ENCODE measurements at places on chromosomes 3 and 15.

- DNase-seq, result no peak
These were observed 334.8 kb downstream of the PLCL2 start for GRCh38 chr3:17219593-17219992.

DNA sequence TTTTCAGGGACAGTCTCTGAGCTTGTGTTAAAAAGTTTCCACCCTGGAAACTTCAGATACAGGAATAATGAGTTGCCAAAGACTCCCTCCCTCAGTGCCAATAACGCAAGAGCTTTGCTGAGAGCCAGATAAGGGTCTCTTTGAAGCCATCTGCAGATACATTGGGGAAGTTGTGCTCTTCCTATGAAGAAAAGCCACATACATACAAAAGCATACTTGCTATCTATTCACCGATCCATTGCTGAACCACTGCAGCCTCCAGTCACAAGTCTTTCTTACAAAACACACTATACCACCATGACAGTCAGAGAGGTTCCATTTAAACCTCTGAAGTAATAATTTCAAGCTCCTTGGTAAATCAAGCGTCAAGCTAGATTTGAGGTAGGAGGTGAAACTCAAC is 10.0 kb upstream of the RETNLB start:
- DNase-seq, result no peak

GRCh38 chr15:58406811-58407210 is 25.0 kb upstream of the LIPC start:
- DNase-seq, result no peak

DNA sequence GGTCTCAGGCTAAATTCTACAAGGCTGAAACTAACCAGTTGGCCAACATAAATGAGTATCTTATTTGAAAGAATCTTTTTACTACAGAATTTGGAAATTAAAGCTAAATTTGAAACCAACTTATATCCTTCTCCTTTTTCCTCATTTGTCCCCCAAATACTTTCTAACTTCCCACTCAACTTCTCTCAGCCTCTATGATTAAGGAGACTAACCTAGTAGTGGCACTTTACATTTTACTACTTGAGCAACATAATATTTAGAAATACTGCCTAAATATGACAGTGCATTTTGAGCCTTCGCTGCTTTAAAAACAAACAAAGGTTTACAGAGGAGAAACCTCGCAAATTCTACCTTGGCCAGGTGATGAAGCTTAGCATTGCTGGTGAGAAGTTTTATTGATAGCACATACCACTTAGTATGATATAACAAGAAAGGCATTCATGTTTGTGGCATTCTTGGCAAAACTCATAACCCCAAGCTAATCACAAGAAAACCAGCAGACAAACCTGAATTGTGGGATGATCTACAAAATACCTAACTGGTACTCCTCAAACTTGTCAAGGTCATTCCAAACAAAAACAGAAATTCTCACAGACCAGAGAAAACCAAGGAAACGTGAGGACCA is 432.1 kb upstream of the CFAP20DC start:
- no peak for DNase-seq

DNA sequence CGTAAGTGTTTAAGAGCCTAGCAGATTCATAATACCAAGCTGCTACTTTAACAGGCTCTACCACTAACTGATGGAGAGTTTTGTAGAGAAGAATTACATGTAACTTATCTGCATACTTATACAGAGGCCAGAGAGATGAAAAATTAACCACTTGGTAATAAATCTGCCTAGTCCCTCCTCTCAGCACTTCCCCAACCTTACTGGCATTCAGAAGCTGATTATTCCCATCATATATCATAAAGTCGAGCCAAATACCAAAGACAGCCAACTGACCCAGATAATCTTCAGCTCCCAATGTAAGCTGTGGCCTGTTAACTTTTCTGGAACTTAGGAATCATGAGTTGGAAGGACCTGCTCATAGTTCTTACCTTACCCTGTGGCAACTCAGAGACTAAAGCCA is 25.5 kb upstream of the CSPG5 start:
- DNase-seq, result no peak

GRCh38 chr3:39907981-39908380 is 98.6 kb downstream of the MYRIP start:
- no peak for DNase-seq

DNA sequence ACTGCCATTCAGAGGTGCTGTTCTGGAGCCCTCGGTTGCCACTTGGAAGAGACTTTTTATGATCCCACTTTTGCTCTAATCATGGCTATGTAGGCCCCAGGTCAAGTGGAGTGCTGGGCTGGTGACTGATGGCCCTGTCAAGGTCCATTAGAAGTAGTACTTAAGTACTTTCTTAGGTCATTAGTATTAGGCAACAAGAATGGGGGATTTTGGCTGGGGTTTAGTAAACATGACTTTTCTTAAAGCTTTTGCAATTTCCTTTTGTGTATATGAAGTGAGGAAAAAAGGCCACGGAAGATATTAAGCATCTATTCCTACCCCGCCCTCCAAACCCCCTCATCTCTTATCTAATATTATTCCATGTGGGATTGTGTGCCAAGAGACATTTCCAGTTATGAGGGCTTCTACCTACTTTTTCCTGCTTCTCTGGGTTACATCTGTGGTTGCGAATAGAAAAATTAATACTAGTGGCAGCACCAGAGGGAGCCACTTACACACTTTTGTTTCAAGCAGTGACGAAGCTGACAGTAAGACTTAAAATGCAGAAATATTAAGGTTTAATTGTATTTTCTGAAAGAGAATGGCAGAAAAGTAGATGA is 13.9 kb downstream of the NLGN1 start:
- DNase-seq, result no peak

DNA sequence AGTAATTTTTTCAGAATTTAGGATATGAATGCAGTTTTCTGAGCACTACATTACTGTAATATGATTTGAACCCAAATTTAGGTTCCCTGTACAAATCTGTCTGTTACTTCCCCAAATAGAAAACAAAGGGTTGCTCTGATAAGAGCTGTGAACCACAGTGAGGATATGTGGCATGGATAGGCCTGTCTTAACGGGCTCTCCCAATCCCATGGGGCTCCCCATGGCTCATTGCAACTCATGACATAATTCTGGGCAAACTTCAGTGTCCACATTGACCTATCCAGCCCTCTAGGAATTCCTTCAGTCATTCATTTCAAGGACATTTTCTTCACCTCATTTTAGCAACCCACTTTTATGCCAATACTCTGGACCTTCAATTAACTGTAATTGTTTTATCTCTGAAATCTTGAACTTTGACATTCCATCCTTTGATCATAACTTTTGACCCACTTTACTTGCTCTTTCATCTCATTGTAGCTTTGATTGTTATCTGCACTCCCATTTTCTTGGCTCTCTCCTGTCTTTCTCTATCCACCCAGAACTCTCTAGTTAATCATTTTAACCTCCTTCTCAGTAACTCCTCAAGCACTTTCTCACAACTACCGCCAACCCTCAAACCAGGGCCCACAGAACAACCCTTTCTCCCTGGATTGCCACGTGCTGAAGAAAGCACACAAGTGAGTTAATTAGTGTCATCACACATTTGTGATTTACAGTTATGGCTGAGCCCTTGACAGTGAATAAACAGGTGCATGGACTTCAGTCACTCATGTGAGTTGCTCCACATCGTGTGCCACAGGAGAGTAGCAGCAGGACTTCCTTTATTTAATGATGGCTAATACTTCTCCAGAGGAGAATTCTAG is 94.9 kb upstream of the AADACL2 start:
- no peak for DNase-seq

- no peak for DNase-seq
These were observed 6.5 kb downstream of the METTL6 start for GRCh38 chr3:15420871-15421270.

DNA sequence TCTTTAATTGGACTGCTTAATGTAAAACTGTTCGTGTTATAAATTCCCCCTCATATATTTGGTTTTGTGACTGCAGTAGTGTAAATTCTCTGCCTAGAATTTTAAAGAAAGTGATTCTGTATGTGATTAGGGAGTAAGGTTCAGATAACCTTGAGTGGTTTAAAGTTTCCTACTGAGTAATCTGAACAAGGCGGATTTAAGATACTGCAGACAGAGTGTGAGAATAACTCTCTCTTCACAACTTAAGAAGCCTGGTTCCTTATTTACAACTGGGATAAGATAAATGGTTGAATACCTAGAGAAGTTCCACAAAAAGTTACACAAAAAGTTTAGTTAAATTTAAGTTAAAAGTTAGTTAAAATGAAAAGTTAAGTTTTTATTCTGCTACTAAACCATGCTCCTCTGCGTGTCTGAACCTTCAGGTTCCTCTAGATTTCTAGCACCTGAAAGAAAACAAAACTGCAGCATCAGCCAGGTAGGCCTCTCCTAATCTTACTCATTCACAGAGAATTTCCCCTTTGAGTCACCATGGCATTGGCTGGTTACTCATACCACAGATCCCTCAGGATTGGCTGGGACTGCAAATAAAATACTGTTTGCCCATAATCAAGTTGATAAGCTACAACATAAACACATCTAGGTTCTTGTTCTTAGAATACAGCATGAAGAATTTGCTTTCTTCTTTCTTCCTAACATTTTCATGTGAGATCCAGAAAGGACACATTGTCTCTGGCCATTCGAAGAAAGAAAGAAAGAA is at the start of gene ARL14:
ARL14 (plus strand) TSS at position 614 of the 757 bp plus-strand sequence. CDS start 187 bp downstream, outside the sequence.
- no peak for DNase-seq

DNA sequence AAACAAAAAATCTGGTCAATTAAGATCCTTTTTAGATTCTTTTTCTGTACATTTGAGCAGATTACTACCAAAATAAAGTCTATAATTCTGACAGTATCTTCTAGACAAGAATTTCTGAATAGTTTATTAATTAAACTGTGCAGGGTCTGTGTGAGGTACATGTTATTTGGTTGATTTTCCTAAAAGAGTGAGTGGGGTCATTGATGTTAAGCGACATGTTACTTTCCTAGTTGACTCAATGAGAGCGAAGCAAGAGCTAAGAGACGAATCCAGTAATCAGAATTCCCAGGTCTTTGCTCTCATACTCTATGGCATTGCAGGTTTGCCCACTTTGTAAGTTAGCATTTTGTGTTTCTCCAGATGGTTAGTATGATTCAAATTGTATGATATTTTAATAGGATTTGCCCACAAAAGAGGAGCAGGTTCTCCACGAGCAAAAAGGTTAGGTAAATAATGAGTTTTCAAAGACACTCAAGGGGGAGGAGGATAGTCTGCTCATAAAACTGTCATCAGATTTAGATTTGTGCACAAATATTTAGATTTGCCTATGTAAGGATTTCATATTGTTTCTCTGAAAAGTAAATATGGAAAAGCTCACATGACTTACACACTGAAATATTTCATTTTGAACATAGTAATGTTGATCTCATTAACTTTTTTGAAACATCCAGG is 217.2 kb upstream of the CGNL1 start:
- DNase-seq, result no peak

GRCh38 chr3:38253704-38254103 is 11.9 kb upstream of the SLC22A13 start:
- DNase-seq, result no peak

DNA sequence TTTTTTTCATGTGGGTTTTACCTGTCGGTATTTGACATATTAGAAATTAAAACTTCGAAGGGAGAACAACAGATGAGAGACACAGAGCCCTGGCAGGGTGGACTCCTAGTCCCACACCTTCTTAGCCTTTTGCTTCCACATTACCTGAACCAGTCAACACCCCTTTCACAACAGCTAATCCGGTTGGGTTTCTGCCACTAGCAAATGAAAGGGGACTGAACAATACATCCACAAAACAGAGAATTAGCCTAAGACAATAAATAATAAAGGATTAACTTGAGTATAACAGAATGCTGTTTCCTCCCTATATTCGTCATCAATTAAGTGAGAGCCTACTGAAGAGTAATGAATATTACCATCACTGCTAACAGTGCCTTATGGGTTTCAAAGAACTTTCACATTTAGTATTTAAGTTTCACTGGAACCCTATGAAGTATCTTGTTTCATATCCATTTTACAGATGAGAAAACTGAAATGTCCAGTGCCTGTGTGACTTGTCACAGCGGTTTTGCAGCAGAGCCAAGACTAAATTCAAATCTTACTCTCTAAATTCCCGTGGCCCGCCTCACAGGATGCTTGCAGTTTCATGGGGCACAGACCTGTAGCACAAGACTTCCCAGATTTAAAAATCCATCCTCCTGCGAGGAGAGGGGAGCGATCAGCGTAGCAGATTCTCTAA is 1.0 kb upstream of the RAB8B start:
- no peak for DNase-seq

- peak; percentile 11 for DNase-seq
These were observed 445.4 kb downstream of the EPHB1 start for GRCh38 chr3:135240426-135240825.

DNA sequence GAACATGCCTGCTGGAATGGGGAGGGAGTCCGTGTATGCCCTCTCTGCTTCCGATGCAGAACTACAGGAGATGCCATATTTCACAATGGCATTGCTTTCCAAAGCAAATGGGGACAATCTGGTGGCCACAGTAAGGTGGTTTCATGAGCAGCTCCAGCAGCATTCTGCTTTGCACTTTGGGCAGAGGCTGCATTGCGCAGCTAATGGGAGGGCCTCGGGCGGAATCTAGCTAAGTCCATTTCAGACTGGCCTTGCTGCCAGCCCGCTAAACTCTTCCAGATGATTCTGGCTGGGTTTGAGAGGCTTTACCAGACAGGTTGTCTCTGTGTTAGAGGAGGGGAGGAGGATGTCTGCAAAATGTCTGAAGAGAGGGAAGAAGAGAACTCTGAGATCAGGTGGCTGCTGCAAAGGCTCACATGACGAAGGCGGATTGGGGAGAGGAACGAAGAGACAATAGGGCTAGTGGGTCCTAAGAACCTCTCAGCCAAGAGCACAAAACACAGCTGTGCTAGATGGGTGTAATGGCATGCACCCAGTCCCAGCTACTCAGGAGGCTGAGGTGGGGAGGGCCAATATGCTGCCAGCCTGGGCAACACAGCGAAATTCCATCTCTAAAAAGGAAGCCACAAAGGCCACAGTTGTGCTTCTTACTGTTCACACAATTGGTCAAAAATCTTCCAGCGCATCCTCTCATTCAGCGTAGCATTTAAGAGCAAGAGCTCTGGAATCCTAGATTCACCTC is 63.7 kb downstream of the BDH1 start:
- no peak for DNase-seq

DNA sequence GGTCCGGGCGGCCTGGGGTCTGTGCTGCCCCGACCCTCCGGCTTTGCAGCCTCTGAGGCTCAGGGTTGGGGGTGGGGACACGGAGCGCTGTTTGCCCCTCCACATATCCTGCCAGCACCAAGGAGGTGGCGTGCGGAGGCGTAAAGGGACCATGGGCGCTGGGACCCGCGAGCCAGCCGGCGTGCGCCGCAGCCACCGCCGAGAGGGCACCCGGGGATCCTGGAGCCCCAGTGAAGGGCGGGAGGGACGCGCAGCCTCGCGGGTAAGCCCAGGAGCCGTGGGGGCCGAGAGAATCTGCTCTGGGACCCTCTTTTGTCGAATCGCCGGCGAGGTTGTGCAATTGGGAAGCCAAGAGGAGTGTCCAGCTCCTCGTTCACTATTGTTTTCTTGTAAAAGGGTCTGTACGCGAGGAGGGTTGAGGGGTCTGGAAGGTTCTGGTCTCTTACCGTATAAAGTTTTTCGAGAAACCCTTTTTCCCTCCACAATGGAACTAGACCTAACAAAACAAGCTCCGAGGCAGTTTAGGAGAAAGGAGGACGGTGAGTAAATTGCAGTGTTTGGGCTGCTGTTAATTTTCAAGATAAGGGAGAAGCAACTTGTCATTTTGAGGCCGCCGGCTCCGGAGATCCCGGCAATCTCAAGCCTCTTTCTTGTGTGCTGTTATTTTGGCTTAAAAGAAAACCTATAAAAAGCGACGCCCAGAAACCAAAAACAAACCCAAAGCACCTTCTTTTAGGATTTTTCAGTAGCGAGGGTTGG is 29.9 kb upstream of the ST3GAL6 start:
- no peak for DNase-seq

All from NCI-H1930 (cell line).